ENCODE measurements at places on chromosomes 12 and 14.

GRCh38 chr12:68237619-68238018 is 12.0 kb upstream of the IL26 start:
- no peak overlapping the region for H3K4me3 ChIP-seq
- no peaks in the 10 kb centered on the region for H3K36me3 ChIP-seq
- DNase-seq = no peak
- H3K27me3 ChIP-seq = peaks cover 17% of the 10 kb centered on the region

- DNase-seq = no peak
- no peaks in the 10 kb centered on the region for H3K27me3 ChIP-seq
- H3K36me3 ChIP-seq = no peaks in the 10 kb centered on the region
- H3K27ac ChIP-seq = no peak overlapping the region
- H3K4me1 ChIP-seq = peaks cover 54% of the 10 kb centered on the region
Observed at GRCh38 chr12:54161481-54162437, 27.0 kb downstream of the SMUG1 start.

DNA sequence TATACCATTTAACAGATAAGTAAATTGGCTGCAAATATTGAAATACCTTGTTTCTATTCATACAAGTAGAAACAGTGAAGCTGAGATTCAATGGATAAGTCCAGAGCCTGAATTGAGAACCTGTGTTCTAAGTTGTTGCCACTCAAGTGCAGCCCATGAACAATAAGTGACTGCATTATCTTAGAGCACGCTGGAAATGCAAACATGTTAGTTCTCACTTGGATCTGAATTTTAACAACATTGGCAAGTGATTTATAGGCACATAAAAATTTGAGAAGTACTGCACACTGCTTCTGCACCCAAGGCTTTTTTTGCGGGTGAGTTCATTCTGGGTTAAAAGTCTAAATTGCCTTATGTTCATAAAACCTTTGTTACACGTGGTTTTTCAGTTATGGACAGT is 484.3 kb downstream of the NAV3 start:
- no peaks in the 10 kb centered on the region for H3K36me3 ChIP-seq
- peaks cover 5% of the 10 kb centered on the region for H3K4me1 ChIP-seq
- no peaks in the 10 kb centered on the region for H3K27me3 ChIP-seq
- H3K4me3 ChIP-seq = no peak overlapping the region
- DNase-seq = no peak
- H3K27ac ChIP-seq = no peak overlapping the region

DNA sequence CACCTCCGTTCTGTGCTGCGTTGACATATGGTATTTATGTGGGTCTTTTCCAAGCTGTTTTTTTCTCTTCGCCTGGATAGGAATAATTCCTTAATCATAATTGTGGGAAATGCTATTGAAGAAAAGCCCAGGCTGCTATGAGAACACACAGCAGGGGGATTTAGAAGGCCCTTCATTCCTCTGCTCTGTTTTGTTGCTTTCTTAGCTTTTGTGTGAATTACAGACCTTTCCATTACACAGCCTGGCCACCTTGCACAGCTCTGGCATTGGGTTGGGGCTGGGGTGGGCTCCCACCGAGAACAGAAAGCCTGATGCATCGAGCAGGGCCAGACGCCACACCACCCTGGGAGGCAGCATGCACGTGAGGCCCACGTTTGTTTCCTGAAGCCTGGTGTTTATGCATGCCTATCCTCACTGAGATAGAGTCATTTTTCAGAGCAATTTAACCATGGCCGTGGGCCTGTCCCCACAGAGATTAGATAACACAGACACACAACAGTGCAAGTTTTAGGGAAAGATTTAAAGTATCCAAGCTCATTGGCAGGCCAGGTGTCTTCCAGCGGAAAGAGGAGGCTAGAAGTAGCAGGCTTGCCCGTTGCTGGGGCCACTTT is 287.6 kb upstream of the PWP1 start:
- no peaks in the 10 kb centered on the region for H3K36me3 ChIP-seq
- H3K27ac ChIP-seq = no peak overlapping the region
- H3K4me1 ChIP-seq = peaks cover 14% of the 10 kb centered on the region
- no peak for DNase-seq
- no peak overlapping the region for H3K4me3 ChIP-seq

DNA sequence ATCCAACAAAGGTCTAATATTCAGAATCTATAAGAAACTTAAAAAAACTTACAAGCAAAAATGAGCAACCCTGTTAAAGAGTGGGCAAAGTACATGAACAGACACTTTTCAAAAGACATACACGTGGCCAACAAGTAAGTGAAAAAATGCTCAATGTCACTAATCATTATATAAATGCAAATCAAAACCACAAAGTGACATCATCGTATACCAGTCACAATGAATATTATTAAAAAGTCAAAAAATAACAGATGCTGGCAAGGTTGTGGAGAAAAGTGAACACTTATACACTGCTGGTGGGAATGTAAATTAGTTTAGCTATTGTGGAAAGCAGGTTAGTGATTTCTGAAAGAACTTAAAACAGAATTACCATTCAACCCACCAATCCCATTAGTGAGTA is 199.1 kb downstream of the SNAPC1 start:
- no peaks in the 10 kb centered on the region for H3K4me1 ChIP-seq
- H3K36me3 ChIP-seq = no peaks in the 10 kb centered on the region
- DNase-seq = no peak

DNA sequence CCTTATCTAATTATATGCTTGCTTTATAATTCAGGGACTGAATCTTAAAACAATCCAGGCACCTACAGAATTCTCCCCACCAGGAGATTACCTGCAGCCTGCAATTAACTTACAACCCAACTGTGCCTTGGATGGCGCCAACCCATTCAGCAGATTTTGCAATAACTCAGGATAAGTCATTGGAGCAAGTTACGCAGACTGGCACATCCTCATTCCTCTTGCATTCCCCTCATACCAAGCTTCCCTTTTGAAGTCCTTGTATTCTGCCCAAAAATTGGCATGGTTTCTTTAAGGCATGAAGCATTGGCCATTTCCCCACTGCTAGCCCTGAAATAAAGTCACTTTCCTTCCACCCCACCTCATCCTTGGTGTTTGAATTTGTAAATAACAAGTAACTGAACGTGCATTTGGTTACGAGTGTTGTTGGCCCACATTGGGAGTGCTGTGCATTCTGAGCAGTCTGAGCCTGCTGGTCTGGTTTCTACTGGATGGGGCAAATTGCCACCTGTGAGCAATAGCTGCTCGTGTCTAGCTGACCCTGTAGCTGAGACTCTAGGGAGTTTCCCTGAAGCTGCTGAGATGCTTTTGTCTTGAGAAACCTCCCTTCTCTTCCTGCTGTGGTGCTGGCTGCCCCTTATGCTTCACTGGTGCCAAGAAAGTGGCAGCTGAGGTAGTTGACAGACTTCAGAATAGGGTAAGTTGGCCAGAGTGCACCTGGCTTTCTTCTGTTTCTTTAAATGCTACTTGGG is 99.2 kb upstream of the SCAF11 start:
- no peak overlapping the region for H3K4me3 ChIP-seq
- no peaks in the 10 kb centered on the region for H3K27me3 ChIP-seq
- H3K27ac ChIP-seq = no peak overlapping the region
- no peak for DNase-seq

- H3K4me3 ChIP-seq = no peak overlapping the region
- peaks cover 2% of the 10 kb centered on the region for H3K27me3 ChIP-seq
- H3K36me3 ChIP-seq = no peaks in the 10 kb centered on the region
- H3K4me1 ChIP-seq = no peaks in the 10 kb centered on the region
- DNase-seq = no peak
- H3K27ac ChIP-seq = no peak overlapping the region
Observed at GRCh38 chr12:76265424-76266180, 82.6 kb downstream of the BBS10 start.

DNA sequence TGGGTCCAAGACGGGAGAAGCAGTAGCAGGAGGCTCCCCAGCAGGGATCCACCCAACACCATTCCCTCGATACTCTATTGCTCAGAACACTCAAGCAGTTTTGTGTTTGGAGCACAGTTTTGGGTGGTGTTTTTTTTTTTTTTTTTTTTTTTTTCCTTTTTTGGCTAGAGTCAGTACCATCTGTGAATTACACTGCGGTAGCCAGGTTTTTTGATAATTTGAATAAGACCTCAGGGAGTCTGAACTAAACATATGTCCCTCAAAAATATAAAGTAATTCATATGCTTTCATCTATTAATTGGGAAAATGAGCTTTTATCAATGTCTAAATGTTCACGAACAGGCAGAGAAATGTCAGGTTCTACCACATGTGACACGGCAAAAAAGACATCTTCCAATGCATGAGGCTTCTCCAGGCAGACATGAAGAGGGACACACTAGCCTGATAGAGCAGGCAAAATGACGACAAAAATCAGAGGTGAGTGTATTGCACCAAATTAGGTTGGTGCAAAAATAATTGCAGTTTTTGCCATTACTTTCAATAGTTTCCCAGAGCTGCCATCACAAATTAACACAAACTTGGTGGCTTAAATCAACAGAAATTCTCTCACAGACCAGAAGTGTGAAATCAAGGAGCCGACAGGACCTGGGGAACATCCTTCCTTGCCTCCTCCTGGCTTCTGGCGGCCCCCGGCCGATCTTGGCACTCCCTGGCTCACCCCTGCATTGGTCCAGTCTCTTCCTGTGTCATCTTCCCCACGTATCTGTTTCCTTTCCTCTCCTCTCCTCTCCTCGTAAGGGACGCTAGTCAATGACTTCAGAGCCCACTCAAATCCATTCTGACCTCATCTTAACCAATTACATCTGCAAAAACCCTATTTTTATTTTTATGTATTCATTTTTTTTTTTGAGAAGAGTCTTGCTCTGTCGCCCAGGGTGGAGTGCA is 33.9 kb downstream of the FOXN3 start:
- no peak for DNase-seq
- no peak overlapping the region for H3K27ac ChIP-seq
- H3K36me3 ChIP-seq = peaks cover 6% of the 10 kb centered on the region
- H3K27me3 ChIP-seq = peaks cover 8% of the 10 kb centered on the region

DNA sequence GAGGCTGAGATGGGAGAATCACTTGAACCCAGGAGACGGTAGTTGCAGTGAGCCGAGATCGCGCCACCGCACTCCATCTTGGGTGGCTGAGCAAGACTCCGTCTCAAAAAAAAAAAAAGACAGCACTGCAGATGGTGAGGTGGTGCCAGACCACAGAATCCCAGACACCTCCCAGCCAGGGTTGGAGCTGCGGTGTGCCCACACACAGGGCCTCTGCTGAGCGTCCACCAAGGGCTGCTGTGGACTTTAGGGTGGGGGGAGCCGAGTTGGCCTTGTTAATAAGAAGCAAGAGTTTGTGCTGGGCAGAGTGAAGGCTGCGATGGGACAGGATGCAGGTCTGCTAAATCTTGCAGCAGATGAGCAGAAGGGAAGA is 14.2 kb downstream of the KMT5A start:
- H3K4me3 ChIP-seq = no peak overlapping the region
- H3K27ac ChIP-seq = no peak overlapping the region
- H3K27me3 ChIP-seq = no peaks in the 10 kb centered on the region
- peaks cover 10% of the 10 kb centered on the region for H3K4me1 ChIP-seq

- no peak for DNase-seq
- H3K27me3 ChIP-seq = no peaks in the 10 kb centered on the region
- peaks cover 7% of the 10 kb centered on the region for H3K4me1 ChIP-seq
- peaks cover 6% of the 10 kb centered on the region for H3K36me3 ChIP-seq
Observed at GRCh38 chr14:91333650-91334039, 84.0 kb downstream of the CCDC88C start.

All from progenitor cell of endocrine pancreas (in vitro differentiated cells).